ENCODE measurements at places on chromosomes 12 and 14.
A peak's percentile ranks its signal among the peaks of the same experiment; 100 is the strongest.

GRCh38 chr14:102666635-102667034 lies 74.2 kb downstream of the RCOR1 start:
- no peak for DNase-seq

GRCh38 chr12:6073426-6073825 lies 51.0 kb downstream of the VWF start:
- no peak for DNase-seq

DNA sequence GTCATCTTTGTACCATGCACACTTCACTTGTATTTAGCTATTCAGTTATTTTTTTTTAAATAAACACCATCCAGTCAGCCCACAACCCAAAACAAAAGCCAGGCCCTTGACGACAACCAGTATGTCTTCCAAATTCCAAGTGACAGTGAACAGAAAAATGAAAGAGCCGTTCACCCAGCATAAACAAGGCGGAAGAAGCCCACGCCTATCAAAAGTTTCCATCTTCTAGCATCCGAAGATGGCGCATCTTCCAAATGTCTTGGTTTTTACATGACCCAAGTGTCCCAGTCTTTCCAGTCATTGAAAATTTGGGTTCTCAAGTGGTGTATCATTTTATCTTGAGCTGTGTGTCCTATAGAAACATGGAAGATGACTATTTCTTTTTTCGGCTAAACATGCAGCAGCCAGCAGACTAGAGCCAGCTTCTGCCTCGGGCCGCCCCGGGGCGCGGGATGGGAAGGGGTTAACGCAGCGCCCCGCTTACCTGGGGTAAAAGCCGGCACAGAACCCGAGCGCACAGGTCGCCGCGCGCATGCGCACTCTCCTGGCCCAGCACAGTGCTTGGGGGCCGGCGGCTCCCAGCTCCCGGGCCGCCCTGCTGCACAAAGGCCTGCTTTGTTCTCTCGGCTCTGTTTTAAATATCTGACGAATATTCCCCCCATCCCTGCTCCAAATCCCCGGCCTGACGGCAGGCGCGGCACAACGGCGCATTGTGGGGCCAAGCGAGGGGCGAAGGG lies 164.8 kb downstream of the ZFP36L1 start:
- DNase-seq: no peak

- DNase-seq: no peak
These were observed 43.9 kb upstream of the GNPNAT1 start for GRCh38 chr14:52835122-52835903.

GRCh38 chr14:61188978-61189808 lies 91.9 kb downstream of the TMEM30B start:
- peak; percentile 9 for DNase-seq

DNA sequence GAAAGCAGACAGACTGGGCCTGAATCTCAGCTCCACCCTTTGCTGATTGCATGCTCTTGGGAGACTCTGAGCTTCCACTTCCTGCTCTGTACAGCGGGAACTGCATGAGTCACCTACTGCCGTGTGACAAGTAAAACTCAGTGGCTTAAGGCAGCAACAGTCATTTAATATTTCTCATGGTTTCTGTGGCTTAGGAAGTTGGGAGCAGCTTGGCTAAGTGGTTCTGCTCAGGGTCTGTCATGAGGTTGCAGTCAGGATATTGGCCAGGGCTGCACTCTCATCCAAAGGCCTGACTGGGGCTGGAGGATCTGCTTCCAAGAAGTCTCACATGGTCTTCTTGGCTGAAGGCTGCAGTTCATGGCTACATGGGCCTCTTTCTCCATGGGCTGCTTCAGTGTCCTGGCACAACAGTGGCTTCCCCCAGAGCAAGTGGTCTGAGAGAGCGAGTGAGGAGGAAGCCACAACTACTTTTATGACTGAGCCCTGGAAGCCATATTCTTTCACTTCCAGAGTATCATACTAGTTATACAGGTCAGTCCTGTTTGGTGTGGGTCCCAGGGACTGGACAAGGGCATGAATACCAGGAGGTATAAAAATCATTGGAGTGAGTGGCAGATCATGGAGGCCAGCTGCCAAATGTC lies 49.7 kb downstream of the FAM222A start:
- DNase-seq: no peak

DNA sequence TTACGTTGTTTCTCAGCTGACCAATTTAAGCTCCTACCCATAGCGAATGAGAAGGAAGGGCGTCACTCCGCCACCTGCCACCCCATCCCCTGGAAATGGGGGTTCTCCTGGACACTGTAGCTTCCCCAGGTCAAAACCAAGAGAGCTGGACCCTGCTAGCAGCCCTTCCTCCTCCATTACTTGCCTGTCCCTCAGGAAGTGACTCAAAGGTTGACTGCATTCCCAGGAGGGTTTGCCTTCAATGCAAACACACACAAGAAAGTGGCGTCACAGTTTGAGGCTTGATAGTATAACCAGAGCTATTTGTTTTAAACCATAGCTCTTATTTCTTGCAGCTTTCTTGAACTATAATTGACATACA lies 79.1 kb downstream of the KCNK13 start:
- no peak for DNase-seq

DNA sequence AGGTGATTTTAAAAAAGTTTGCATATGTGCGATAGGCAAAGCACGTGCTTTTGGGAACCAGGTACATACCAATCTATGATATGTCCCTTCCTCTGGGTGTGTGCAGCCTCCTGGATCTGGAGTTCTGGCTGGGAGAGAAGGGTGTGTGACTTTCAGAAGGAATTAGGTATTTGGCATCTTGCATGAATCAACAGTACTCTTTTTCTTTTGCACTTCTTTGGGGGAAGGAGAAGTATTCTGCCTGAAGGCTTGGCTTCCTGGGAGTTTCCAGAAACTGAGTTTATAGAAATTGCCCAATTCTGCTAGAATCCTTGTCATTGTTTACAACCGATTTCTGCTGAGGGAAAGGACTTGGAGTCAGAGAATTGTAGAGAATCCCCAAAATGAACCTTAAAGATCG lies 2.9 kb upstream of the CLMN start:
- no peak for DNase-seq

DNA sequence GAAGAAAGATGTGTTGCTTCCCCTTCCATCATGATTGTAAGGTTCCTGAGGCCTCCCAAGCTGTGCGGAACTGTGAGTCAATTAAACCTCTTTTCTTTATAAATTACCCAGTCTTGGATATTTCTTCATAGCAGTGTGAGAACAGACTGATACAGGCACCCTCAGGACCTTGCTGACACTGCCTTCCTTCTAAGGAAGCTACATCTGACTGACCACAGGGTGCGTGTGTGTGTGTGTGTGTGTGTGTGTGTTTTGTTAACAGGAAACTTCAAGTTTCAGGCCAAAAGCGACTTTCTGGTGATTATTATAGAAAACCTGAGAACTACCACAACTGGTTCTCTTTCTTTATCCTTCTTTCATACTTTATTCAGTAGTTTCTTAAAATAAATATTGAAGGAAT lies 149.0 kb downstream of the CAPZA3 start:
- DNase-seq: no peak

- no peak for DNase-seq
These were observed 807 bp upstream of the ZCCHC8 start for GRCh38 chr12:122501489-122501989.
